GM23338 (cell line): ENCODE measurements at places on chromosomes 5 and 9.

GRCh38 chr9:31253800-31254762 is 1130.4 kb upstream of the ACO1 start:
- no peak for DNase-seq

DNA sequence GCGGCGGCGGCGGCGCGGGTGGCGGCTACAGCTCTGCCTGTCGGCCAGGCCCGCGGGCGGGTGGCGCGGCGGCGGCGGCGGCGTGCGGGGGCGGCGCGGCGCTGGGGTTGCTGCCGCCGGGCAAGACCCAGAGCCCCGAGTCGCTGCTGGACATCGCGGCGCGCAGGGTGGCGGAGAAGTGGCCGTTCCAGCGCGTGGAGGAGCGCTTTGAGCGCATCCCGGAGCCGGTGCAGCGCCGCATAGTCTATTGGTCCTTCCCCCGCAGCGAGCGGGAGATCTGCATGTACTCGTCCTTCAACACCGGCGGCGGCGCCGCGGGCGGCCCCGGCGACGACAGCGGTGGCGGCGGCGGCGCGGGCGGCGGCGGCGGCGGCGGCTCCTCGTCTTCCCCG is 296 bp downstream of the ZSWIM6 start:
- peak; percentile 53 for DNase-seq

- no peak for DNase-seq
Measured at GRCh38 chr5:80782626-80783025, 127.8 kb upstream of the DHFR start.

GRCh38 chr5:176955895-176956294 is 50.7 kb downstream of the UIMC1 start:
- no peak for DNase-seq

DNA sequence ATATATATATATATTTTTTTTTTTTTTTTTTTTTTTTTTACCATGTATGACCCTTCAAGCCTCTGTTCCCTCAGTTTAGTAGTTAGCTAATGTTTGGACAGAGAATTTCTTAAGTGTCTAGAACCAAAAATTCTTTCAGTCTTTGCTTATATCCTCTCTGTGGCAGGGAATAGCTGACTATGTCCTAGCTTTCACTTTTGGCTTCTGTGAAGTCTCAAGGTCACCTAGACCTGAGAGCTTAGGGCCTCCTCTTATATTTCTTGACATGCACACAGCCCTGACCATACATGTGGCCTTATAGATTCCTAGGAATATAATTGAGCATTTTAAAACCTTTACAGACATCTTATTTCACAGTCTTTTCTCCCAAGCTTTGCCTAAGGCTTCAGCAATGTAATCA is 930.8 kb upstream of the CDH9 start:
- no peak for DNase-seq

DNA sequence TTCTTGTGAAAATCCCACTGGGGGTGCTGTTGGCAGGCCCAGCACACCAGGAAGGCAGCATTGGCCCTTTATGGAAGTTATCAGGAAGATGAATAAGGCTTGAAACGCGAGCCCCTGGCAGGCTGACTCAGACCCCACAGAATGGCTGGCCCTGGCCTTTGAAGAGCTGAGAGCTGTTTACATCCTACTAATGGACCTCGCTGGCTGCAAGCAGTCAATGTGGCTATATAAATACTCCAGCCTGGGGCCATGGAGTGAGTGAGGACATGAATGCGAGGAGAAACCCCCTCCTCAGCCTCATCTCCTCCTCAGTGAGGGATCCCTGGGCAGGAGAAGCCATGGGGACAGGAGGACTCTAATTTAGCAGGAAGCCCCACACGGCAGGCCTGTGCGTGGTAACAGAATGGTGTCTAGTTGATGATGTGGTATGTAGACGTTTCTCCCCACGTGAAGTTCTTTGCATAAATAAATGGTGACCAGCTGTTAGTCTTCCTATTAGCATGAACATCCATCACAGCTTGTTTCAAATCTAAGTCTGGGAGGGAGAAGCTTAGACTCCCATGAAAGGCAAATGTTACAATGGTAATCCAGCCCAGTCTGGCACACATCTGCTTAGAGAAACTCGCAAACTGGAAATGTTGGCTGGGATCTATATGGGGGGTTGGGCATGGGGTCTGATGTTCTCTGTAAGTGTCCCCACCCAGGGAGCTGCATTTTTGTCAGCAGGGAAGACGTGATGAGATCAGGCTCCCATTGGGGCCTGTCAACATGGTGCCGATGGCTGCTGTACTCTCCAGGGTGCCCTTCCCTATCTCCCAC is 175.1 kb upstream of the PITX1 start:
- DNase-seq = peak; percentile 10

- peak; percentile 14 for DNase-seq
Measured at GRCh38 chr9:3873818-3874217, 348.0 kb upstream of the RFX3 start.

GRCh38 chr5:138305797-138306196 is 25.8 kb downstream of the CDC25C start:
- no peak for DNase-seq

GRCh38 chr5:103774721-103775120 is 212.1 kb upstream of the NUDT12 start:
- no peak for DNase-seq

GRCh38 chr9:26856413-26857032 is 36.1 kb downstream of the CAAP1 start:
- DNase-seq = peak; percentile 89

DNA sequence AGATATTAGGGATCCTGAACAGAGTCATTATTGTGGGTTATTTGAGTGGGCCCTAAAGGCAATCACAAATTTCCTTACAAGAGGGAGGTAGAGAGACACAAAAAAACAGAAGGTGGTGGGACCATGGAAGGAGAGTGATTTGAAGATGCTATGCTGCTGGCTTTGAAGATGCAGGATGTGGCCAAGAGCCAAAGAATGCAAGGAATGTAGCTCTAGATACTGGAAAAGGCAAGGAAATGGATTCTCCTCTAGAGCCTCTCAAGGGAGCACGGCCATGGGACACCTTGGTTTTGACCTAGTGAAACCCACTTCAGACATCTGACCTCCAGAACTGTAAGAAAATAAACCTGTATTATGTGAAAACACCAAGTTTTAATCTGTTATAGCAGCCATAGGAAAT is 53.8 kb downstream of the TTC39B start:
- DNase-seq = peak; percentile 61

DNA sequence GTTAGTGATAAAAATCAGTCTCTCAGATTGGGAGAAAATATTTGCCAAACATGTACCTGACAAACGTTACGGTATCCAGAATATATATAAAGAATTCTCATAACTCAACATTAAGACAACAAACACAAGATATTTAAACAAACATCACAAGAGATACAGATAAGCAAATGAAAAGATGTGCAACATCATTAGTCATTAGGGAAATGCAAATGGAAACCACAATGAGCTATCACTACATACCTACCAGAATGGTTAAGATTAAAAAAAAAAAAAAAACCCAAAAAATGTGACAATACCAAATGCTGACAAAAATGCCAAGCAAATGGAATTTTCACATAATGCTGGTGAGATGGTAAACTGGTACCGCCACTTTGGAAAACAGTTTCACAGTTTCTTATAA is 15.4 kb downstream of the CERT1 start:
- no peak for DNase-seq

- DNase-seq = no peak
Measured at GRCh38 chr5:159582756-159583541, 252.7 kb upstream of the IL12B start.

- DNase-seq = no peak
Measured at GRCh38 chr5:156794687-156795086, 55.4 kb upstream of the PPP1R2B start.

DNA sequence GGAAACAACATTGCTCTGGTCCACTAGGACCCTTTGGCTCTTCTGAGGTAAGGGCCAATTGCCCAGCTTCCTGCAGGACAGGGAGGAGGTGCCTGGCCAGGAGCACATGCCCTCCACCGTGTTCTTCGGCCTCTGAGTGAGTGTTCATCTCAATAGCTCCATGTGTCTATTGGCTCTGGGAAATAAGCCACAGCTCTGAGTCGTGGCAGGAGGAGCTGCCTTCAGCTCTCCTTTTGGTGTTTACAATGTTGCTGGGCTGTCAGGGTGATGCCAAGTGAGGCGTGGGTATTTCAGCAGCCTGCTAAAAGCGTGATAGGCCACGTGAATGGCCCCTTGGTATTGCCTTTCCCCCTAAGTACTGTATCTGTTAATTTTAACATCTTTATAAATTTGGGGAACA is 26.6 kb downstream of the GADD45G start:
- DNase-seq = no peak

- peak; percentile 87 for DNase-seq
Measured at GRCh38 chr5:115770466-115770865, 46.0 kb downstream of the CDO1 start.

DNA sequence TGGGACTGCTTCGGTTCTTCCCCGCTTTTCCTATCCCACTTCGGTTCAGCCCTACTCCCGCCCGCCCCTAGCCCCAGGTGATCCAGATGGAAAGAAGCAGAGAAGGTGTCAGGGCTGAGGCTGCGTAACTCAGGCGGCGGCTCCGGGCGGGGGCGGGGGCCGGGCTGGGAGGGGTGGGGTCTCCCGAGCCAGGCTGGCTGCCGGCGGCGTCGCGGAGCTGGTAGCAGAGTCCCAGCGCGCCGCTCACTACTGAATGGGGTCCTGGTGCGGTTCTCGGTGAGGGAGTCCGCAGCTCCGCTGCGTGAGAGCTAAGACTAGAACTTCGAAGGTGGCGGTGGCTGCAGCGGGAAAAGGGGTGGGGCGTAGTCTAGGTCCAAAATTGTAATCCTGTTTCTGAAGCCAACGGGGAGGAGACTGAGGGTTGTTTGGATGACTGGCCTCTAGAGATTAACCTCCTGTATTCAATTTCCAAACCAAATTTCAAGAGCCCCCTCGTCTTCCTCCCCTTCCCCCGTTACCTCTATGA is 1.4 kb downstream of the PRR16 start:
- peak; percentile 77 for DNase-seq

- no peak for DNase-seq
Measured at GRCh38 chr5:135600971-135601381, 22.2 kb upstream of the CXCL14 start.

DNA sequence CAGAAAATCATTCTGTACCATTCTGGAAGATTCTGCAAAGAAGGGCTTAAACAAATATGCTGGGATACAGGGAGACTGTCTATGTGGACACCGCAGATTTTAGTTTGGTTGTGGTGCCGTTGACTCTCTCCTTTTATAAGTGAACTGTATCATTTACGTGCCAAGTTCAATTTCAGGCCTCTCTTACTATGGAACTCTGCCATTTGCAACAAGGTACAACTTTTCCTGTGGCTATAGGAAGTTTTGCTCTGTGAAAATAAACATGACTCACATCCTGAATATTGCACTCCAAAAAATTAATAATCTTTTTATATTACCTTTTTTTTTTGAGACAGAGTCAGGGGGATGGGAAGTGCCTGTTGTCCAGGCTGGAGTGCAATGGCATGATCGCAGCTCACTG is 29.7 kb upstream of the CSNK1G3 start:
- no peak for DNase-seq

DNA sequence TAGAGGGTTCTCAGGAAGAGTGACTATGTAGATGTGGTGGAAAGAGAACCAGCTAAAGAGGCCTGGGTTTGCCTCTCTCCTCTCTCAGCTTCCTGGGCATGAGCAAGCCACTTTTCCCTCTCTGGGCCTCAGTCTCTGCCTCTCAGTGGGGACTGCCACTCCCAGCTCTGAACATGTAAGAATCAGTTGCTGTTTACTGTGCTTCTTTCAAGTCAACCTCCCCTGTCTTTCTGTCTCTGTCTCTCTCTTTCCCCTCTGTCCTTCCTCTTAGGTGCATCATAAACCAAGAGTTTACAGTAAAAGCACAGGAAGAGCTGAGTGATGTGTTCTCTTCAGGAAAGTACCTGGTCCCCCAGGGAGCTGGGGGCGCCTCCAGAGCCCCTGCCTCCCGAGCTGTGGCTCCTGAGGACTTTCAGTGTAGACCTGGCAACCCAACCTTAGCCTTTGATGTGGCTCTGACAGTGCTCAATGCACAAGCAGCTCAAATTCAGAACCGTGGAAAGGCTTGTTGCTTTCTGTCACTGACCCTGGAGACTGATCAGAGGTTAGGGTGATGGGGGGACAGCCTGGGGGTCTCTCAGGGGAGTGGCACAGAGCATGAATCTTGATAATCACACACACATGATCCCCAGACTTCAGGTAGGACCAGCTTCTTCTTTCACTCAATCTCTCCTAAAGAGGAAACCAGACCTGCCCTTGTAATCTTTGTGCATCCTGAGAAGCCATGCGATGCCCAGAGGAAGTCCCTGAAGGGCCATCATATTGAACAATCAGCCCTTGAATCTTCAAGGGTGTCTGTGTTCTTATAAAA is 59.4 kb upstream of the TNFSF8 start:
- DNase-seq = no peak

GRCh38 chr5:52748590-52748989 is 39.1 kb upstream of the ITGA1 start:
- DNase-seq = no peak

- DNase-seq = no peak
Measured at GRCh38 chr5:141615991-141616720, 2.6 kb downstream of the DIAPH1 start.

- no peak for DNase-seq
Measured at GRCh38 chr5:149212198-149212951, 59.3 kb upstream of the AFAP1L1 start.

DNA sequence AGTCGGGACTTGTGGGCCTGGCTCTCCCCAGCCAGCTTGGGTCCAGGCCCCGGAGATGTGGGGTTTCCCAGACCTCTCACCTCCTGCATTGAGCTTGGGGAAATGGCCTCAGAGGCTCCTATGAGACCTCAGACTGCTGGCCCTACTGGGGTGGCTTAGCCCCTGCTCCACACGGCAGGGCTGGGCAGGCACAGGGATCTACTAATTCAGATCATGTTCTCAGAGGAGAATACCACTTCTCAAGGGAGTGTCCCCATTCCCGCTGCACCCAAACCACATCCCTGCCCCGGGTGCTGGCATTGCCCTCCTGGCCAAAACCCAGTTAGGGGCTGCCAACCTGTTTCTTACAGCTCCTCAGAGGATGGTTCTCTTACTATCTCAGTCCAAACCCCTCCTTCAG is 82.1 kb upstream of the LMX1B start:
- DNase-seq = no peak

DNA sequence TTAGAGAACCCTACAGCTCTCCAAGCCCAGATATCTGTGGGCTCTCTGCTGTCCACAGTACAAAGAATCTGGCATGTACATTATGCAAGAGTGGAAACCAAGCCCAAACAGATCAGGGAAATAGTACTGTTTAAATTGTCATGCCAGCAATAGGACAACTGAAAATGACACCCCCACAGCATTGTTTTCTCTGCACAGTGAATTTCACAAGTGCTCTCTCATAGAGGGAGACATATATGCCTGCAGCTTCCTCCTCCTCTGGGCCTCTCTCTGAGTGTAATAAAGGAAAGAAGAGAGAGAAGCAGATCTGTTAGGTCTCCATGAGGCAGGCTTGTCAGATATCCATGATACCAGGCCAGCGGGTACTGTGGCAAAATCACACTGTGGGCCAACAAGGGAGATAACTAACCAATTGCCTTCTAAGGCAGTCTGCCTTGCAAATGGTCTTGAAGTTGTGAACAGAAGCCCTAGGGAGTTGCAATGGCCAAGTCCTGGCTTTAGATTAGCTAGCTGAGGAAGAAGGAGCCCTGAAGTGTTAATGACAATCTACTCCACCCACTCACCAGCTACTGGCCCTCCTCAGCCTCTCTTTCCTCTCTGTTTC is 54.4 kb upstream of the JMY start:
- DNase-seq = no peak

- DNase-seq = no peak
Measured at GRCh38 chr9:116543731-116544400, 143.2 kb upstream of the TRIM32 start.

GRCh38 chr5:91499943-91500531 is 116.9 kb upstream of the ARRDC3 start:
- DNase-seq = peak; percentile 83
